Pulmonary artery endothelial cell (primary cell): ENCODE measurements at places on chromosomes 4 and X. TPM values are rescaled to one million over a fixed set of nuclear protein-coding genes. Genes with fewer than 3 reads are reported as not detected.

- no peak for DNase-seq
These were observed 43.3 kb downstream of the SMC1A start for GRCh38 chrX:53379008-53379710.

GRCh38 chrX:69531031-69531755 lies 27.1 kb downstream of the NALF2 start:
- no peak for DNase-seq

DNA sequence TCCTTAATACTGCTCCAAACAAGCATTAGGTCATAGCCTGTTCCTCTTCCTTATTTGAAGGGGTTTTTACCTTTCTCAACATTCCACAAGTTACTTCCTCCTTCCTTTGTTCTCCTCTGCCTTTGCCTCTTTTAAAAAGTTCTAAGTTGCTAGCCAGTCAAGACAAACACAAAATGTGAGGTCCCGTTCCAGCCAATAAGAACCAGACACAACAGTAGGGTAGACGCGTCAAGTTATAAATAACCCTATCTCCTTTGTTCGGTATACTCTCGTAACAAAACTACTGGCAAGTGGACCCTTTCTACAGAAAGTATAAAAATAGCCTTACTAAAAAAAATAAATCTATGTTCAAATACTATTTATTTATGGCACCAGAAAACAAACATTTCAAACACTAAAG lies 6.3 kb upstream of the ACE2 start:
- no peak for DNase-seq

GRCh38 chr4:1285790-1286553 lies 3.7 kb upstream of the MAEA start:
- no peak for DNase-seq

GRCh38 chrX:136468391-136469103 lies 19.2 kb upstream of the BRS3 start:
- DNase-seq = no peak

DNA sequence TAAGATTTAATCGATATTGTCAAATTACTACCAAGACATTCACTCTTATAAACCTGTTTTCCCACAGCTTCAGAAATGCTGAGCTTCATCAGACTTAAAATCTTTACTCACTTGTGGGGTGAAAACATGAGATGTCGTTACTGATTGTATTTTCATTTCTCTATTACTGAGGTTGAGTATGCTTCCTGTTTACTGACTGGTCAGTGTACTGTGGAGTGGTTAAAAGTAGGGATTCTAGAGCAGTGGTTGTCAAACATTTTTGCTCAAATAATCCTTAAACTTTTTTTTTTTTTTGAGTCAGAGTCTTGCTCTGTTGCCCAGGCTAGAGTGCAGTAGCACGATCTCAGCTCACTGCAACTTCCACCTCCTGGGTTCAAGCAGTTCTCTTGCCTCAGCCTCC lies 50.3 kb downstream of the NSUN7 start:
- DNase-seq = no peak

DNA sequence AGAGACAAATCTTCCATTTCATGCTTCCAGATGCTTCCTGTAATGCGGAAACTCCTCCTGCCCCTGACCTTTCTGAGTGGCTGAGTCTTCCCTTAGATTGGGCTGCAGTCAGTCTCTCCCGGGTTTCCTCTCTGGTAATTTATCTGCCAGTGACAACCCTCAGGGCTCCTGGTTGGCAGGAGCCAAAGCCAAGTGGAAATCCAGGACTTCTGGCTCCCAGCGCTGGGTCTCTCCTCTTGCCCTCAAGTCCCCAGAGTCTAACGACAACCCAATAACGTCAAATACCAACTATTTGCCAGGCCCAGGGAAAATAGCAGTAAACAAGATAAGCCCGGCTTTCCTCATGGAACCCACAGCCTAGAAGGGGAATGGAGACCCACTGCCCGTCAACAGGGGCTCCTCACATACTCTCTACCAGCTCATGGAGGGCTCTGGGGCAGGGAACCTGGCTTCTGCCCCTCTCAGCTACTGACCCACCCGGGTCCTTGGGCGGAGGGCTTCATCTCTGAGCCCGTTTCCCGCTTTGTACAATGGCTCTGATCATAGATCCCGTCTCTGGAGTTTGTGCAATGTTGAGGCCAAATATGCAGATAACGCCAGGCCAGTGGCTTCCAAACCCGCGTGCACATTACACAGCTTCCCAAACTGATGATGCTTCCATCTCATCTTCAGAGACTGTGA lies 1.1 kb upstream of the TBC1D14 start:
- no peak for DNase-seq

- no peak for DNase-seq
These were observed 243.1 kb upstream of the FTHL17 start for GRCh38 chrX:31314921-31315320.

GRCh38 chrX:44343412-44344141 lies at the start of gene EFHC2:
Gene EFHC2, minus strand, starts transcription at chrX:44343672. Its CDS starts 84 bp downstream, at chrX:44343588.
- no peak for DNase-seq

The CCDC120 gene
- total RNA-seq = 0.42 and 0.66 TPM in 2 replicates

- DNase-seq = no peak
These were observed 35.7 kb downstream of the PRKG2 start for GRCh38 chr4:81179326-81179725.

The SOD3 gene
- total RNA-seq = not detected in 2 replicates

DNA sequence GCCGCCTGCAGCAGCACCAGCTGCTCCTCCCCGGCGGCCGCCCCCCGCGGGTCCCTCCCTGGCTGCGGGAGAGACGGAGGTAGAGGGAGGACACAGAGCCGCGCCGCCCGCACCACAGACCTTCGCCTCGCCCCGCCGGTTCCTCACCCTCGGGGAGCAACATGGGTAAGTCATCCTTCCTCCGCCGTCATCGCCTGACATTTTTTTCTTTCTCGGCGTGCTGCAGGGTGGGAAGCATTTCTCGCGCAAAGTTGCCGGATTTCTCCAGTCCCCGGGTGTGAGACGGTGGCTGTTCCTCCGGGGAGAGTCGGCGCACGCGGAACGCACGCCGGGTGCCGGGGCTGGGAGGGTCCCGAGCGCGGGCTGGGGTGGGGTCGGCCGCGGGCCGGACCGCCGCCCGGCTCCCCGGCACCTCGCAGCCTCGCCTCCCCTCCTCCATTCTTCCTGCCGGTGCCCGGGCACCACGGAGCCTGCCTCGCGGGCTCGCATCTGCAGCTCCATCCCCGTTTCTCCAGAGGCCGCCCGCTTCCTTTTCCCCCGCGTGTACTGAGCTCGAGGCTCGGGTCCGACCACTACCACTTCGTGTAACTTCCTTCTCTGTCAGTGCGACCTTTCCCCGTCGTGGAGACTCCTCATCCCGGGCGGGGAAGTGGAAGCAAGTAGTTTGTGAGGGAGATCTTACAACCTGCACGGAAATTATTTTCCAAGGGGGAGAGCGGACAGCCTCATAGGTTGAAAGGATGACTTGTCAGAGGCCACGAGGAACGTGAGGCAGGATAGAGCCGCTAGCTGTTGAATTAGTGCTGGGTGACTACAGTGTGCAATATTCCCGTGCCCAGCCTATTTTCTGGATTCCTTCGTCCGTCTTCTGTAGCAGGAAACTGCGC lies 464 bp downstream of the RAP1GDS1 start:
- DNase-seq = no peak

DNA sequence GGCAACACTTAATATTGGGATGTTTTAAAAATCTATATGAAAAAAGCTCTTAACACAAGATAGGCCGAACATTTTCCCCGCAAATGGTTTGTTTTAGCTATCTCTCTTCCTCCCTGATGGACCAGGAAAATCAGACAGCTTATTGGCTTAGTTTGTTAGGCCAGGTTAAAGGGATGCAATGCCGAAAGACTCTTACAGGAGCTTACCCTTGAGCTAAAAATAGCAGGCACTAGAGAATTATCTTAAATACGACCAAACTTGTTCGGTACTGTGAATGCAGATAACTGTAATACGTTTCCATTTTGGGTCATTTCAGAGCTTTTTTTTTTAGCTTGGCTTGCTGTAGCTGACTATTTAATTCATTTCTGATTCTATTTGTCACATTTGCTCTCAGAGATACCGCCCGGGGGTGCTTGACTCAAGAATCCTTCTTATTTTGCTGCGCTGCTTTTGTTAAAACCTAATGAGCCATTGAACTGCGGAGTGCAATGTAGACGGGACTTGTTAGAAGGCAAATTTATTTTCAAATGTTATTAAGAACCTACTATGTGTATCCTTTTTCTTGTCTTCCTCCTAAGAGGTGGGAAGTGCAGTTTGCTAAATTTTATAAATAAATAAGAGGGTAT lies 23.3 kb downstream of the PPARGC1A start:
- no peak for DNase-seq

- DNase-seq = no peak
These were observed 5.3 kb upstream of the KIAA1210 start for GRCh38 chrX:119132961-119133360.

GRCh38 chrX:41084893-41085511 lies at the start of gene USP9X:
Gene USP9X, plus strand, starts transcription at chrX:41085445. Its CDS starts 38,184 bp downstream, at chrX:41123629.
- peak; percentile 71 for DNase-seq

The PAK3 gene
- total RNA-seq = 0.26 and 1.5 TPM in 2 replicates

DNA sequence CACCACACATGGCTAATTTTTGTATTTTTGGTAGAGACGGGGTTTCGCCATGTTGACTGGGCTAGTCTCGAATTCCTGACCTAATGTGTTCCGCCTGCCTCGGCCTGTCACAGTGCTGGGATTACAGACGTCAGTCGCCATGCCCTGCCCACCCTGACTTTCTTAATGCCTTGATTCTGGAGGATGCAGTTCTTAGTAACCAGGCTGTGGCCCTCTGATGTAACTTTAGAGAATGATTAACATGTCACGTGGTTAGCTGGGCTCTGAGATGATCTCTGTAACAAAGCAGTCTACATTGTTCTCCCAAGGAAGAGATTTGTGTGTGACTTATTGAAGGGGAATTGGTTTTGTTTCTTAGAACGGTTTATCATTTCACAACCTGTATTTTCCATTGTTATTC lies 30.6 kb downstream of the ANK2 start:
- no peak for DNase-seq

GRCh38 chrX:47539860-47540259 lies 21.1 kb upstream of the ARAF start:
- DNase-seq = no peak

DNA sequence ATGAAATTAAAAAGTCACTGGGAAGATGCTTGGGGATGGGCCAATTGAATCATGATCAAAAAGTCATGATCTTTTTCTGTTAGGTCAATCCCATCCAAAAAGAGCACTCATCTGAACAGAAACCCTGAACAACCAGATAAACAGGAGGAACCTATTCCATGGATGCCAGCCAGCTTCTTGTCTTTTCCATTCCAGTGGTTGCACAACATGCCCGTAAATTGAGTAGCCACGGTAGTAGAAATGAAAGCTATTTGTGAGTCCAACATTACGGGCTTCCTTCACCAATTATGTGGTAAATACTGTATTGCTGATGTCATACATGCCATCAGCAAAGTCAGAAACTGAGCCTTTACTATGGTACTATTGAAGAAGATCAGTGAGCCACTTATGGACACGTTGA lies 982.4 kb upstream of the HS3ST1 start:
- no peak for DNase-seq

DNA sequence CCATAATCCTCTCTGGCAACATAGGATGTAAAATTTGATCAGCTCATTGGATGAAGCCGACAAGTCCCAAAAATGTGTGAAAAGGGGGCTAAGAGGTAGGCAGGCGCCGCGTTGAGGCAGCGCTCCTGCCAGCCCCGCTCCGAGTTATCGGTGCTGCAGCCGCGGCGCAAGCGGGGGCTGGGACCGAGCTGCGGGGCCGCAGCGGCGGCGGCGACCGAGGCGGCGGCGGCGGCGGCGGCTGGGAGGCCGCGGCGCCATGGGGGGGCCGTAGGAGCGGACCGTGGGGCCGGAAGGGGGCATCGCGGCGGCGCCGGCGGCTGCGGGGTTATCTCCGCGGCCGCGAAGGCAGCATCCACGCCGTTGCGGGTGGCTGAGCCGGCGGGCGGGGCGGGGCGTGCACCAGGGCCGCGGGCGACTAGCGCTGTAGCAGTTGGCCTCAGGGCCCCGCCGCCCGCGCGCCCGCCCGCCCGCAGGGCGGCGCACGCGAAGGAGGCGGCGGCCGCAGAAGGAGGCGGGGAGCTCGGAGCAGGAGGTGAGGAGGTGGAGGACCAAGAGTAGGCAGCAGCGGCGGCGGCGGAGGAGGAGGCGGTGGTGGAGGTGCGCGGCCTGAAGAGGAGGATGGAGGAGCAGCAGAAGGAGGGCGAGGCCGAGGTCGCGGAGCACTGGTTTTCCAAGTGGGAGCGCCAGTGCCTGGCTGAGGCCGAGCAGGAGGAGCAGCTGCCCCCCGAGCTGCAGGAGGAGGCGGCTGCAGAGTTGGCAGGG lies 126.0 kb upstream of the CXorf66 start:
- DNase-seq = no peak

The CTPS2 gene
- 14.4 and 14.8 TPM in 2 replicates for total RNA-seq

The TCEAL2 gene
- total RNA-seq = 0.13 TPM in 1 of 2 replicates, not detected in the other

DNA sequence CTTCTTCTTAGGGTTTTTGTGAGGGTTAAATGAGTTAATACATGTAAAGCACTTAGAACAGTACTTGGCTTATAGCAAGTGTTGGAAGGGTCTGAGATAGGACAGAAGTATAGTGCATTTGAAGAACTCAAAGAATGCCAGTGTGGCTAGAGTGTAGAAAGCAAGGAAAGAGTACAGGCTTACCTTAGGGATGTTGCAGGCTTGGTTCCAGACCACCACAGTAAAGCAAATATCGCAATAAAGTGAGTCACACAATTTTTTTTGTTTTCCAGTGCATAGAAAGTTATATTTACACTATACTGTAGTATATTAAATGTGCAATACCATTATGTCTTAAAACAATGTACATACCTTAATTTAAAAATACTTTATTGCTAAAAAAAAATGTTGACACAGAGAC lies 41.3 kb downstream of the KIF4A start:
- no peak for DNase-seq

- DNase-seq = no peak
These were observed 35.1 kb upstream of the PPP2R3B start for GRCh38 chrX:421646-422391.

- peak; percentile 99 for DNase-seq
These were observed 41.4 kb upstream of the RASSF6 start for GRCh38 chr4:73661646-73662119.

GRCh38 chr4:48699475-48699874 lies 80.6 kb downstream of the FRYL start:
- DNase-seq = no peak

The CRMP1 gene
- total RNA-seq = under 0.01 and 0.04 TPM in 2 replicates

The TAF7L gene
- 0.88 and 1.2 TPM in 2 replicates for total RNA-seq

The FOXP3 gene
- total RNA-seq = not detected in 2 replicates

GRCh38 chr4:47315346-47315745 lies 148.2 kb downstream of the COMMD8 start:
- DNase-seq = no peak

- no peak for DNase-seq
These were observed 32.2 kb downstream of the EDNRA start for GRCh38 chr4:147513091-147513490.

The EFHC2 gene
- under 0.01 TPM in 1 of 2 replicates, not detected in the other for total RNA-seq

DNA sequence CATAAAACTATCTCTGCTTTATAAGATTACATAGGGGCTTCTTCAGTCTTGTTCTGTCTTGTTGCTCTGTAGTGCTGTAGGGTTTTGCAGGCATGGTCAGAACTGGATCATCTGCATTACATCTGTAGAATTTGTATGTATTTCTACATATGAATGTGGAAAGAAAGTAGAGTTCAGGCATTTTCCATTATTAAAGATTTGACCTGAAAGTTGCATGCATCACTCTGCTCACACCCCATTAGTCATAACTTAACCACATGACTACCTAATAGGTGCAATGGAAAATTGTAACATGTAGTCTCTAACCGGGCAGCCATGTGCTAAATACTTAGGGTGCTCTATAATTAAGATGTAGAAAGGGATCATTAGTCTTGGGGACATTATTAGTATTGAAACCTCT lies 45.7 kb upstream of the AGA start:
- DNase-seq = no peak

The UGT2A2 gene
- 0.26 TPM in 1 of 2 replicates, not detected in the other for total RNA-seq

The EPGN gene
- 0.13 TPM in 1 of 2 replicates, not detected in the other for total RNA-seq

The MUC7 gene
- not detected in 2 replicates for total RNA-seq

The NHS gene
- 0.07 TPM in 1 of 2 replicates, not detected in the other for total RNA-seq

- no peak for DNase-seq
These were observed 474.2 kb upstream of the GRID2 start for GRCh38 chr4:91829531-91829930.
